ENCODE measurements at places on chromosomes 6 and 20.

DNA sequence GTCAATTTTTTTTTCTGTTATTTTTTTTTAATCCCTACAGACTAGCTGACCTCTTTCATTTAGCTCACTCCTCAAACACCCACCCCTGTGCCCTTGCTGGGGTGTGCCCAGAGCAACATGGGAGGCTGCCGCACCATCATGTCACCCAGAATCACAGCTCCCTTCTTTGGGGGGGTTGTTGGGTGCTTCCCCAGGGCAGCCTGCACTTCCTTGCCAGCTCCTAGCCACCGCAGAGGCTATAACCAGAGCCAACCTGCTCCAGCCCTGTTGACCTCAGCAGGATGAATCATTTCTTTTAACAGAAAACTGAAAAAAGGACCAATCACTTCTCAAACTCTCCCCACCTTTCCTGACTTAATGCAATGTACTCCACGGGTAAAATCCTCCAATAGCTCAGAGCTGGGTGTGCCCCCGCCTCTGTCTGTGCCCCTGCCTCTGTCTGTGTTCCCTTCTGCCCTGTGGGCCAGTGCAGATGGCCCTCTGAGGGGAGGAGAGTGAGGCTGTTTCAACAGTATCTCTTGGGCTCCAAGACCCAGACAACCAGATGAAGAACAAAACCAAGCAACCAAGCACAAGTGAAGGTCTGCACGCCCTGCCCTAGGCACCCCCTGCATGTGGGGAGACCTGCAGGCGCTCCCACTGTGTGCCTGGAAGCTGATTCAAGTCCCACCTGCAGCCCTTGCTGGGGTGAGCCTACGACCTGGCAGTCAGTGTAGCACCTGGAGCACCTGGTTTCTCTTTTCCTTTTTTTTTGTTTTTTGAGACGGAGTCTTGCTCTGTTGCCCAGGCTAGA is 67.7 kb downstream of the PYGB start:
- no peak for DNase-seq

GRCh38 chr20:10125757-10126156 is 91.0 kb downstream of the ANKEF1 start:
- DNase-seq = no peak

- no peak for DNase-seq
Measured at GRCh38 chr20:64037498-64038213, 1.7 kb downstream of the C20orf204 start.

GRCh38 chr6:139364302-139364981 is 10.0 kb downstream of the CITED2 start:
- DNase-seq = no peak

GRCh38 chr6:16305788-16306187 is 67.4 kb downstream of the GMPR start:
- no peak for DNase-seq

DNA sequence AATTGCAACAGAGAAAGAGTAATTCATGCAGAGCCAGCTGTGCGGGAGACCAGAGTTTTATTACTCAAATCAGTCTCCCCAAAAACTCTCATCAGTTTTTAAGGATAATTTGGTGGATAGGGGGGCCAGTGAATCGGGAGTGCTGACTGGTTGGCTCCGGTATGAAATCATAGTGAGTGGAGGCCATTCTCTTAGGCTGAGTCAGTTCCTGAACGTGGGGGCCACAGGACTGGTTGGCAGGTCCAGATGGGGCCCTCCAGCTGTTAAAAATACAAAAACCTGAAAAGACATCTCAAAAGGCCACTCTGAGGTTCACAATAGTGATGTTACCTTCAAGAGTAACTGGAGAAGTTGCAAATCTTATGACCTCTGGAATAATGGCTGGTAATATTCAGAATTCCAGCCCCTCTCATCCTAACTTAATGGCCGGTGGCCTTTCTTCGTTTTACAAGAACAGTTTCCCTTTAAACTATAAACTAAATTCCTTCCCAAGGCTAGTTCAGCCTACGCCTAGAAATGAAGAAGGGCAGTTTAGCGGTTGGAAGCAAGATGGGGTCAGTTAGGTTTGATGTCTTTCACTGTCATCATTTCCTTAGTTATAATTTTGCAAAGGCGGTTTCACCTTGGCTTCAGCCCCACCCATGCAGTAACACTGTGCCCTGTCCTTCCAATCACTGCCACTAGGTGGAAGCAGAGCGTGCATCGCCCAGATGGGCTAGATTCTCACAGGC is 6.8 kb upstream of the MICA start:
- DNase-seq = peak; percentile 30

All from bone marrow (tissue), 2 donors.